Naive B cell (primary cell): ENCODE measurements at places on chromosomes 5 and 9. TPM values are rescaled to one million over a fixed set of nuclear protein-coding genes. Genes with fewer than 3 reads are reported as not detected.

Gene SSBP2
- 111 TPM for polyA plus RNA-seq

DNA sequence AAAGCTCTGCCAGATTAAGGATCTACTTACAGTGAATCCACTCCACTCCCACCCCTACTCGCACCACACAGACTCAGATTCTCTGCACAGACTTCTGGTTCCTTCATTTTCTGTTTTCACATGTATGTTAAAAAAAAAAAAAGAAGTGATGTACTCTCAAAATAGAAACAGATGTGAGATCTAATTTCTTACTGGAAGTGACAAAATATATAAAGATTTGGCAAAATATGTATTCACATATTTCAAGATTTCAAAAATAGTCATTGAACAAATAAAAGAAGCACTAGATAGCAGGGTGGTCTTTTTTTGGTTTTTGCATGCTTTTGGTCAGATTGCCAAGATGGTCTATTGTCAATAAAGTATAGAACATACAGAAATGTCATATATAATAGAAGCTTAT, 379.2 kb downstream of the TMEM167A start:
- no peaks in the 10 kb centered on the region for H3K4me1 ChIP-seq
- no peaks in the 10 kb centered on the region for H3K36me3 ChIP-seq
- no peak overlapping the region for H3K27ac ChIP-seq
- H3K27me3 ChIP-seq = no peaks in the 10 kb centered on the region

GRCh38 chr9:87520172-87520683, 22.6 kb downstream of the DAPK1 start:
- H3K27me3 ChIP-seq = peaks cover 39% of the 10 kb centered on the region
- no peaks in the 10 kb centered on the region for H3K36me3 ChIP-seq
- no peak overlapping the region for H3K27ac ChIP-seq
- peaks cover 16% of the 10 kb centered on the region for H3K4me1 ChIP-seq
- DNase-seq = no peak

Gene DRD1
- not detected for polyA plus RNA-seq

DNA sequence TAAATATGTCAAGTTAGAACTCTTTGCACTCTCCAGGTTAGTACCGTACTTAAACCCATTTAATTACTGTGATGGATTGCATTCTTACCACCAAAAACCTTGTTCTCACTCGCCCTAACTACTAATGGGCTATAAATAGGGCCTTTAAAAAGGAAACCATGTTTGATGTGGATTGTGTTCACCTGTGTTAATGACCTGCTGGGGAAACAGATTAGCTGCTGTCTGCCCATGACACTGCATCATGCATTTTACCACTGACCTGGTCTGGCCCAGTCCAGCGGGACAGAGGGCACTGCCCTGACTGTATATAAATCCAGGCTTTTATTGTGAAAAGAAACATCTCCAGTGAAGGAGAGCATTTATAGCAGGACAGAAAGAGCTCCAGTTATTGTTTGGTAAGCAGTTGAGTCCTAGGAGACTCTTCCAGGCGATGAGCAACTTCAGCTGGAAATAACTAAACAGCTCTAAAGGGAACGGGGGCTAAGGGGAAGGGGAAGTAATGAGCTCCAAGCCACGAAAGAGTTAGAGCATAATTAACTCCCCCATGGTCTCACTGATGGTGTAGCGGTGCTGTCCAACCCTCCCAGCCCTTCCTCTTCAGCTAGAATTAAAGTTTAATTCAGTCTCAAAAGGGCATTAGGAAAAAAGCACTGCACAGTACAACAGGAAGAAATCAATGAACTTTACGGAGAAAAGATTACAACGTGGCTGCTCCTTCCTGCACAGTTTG, 303.1 kb downstream of the ENC1 start:
- H3K36me3 ChIP-seq = no peaks in the 10 kb centered on the region
- no peaks in the 10 kb centered on the region for H3K4me1 ChIP-seq
- peaks cover 12% of the 10 kb centered on the region for H3K27me3 ChIP-seq

Gene SPINK6
- polyA plus RNA-seq = not detected

DNA sequence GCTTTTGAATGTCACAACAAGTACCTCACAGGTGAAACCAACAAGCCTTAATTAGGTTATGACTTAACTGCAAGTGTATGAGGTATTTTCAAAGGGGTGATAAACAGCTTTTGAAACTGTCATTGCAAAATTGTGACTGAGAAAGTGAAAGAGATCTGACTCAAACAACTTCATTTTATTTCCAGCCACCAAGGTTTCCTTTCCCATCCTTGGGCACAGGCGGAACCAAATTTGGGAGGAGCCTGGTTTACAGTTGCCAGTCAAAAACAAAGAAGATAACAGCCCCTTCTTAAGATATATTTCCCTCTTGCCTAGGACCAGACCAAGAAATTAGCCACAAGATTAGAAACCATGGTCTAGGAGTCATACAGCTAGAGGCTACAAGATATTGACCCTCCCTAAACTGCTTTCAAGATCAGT, 417.1 kb downstream of the CSNK1G3 start:
- no peaks in the 10 kb centered on the region for H3K36me3 ChIP-seq
- no peak for DNase-seq
- H3K4me1 ChIP-seq = no peaks in the 10 kb centered on the region
- H3K27ac ChIP-seq = no peak overlapping the region

DNA sequence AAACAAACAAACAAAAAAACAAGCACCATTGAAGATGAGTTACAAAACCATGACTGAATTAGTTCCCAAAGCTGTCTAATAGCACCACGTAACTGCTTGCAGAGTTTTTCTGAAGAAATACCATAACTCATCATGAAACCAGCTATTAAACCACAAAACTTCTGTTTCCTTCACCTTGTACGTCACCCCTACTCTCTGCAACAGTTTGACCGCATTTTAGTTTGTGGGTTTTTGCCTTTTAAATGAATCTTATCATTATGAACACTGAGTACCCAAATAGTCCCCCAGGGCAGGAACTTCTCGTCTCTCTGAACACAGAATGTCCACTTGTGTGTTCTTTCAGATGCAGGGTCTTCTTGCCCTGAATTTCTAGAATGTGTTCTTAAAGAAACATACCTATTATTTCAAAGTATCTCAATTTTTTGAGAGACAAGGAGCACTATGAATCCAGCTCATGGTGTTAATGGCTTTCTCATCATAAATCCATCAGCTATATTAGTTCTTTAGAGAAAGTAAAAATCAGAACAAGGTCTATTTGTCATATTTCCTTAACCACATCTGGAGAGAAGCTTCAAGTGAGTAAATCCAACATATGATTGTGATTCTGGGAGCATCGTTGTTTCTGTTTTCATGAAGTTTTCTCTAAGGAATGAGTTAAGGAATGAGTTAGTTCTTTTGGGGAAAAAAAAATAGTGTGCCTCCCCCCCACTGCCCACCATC, 210.6 kb downstream of the AUH start:
- peak; percentile 68 for DNase-seq
- no peaks in the 10 kb centered on the region for H3K36me3 ChIP-seq
- peak overlapping the region; percentile 54 for H3K27ac ChIP-seq
- H3K4me3 ChIP-seq = peak overlapping the region; percentile 68
- no peaks in the 10 kb centered on the region for H3K27me3 ChIP-seq

- no peaks in the 10 kb centered on the region for H3K27me3 ChIP-seq
- H3K27ac ChIP-seq = no peak overlapping the region
- H3K4me3 ChIP-seq = no peak overlapping the region
- no peak for DNase-seq
- H3K36me3 ChIP-seq = no peaks in the 10 kb centered on the region
Observed at GRCh38 chr5:81235287-81236072, 2.4 kb downstream of the CKMT2 start.

DNA sequence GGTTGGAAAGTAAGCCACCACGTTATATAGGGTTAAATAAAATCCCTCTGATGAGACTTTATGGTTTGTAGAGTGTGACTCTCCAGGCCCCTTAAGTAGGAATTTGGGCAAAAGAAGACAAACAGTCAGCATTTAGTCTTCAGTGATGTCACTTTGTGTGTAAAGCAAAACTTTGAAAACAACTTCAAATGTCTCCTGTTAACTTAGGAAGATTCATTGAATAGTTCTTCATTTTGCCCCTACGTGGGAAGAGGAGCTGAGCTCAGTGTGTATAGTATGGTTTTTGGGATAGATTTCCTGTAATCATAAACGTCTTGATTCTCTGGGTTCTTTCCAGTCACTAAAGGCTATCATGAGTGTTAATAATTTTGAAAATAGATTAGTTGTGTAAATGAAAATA, 101.3 kb downstream of the GADD45G start:
- DNase-seq = no peak
- no peaks in the 10 kb centered on the region for H3K27me3 ChIP-seq
- H3K4me1 ChIP-seq = peaks cover 20% of the 10 kb centered on the region
- H3K36me3 ChIP-seq = no peaks in the 10 kb centered on the region
- H3K4me3 ChIP-seq = no peak overlapping the region
- H3K27ac ChIP-seq = no peak overlapping the region

- no peak overlapping the region for H3K27ac ChIP-seq
- peaks cover 14% of the 10 kb centered on the region for H3K4me1 ChIP-seq
- H3K4me3 ChIP-seq = no peak overlapping the region
- no peak for DNase-seq
- H3K36me3 ChIP-seq = no peaks in the 10 kb centered on the region
- no peaks in the 10 kb centered on the region for H3K27me3 ChIP-seq
Observed at GRCh38 chr5:151664694-151665585, 21.8 kb downstream of the SPARC start.

DNA sequence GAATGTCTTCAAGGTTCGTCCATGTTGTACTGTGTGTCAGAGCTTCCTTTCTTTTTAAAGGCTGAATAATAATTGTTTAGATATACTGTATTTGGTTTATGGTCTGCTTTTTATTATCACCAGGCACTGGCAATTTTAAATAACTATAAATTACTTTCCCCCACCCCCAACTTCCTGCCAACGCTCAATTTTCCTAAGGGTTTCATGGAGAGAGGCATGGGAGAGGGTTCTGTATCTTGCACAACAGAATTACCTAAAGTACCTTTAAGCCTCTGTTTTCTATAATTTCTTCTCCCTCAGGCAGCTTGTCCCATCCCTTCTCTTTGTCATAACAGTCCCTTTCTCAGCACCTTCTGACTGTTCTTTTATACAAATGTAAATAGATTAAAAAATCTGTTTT, 10.4 kb downstream of the PSAT1 start:
- H3K36me3 ChIP-seq = no peaks in the 10 kb centered on the region
- DNase-seq = no peak
- H3K4me1 ChIP-seq = no peaks in the 10 kb centered on the region
- H3K4me3 ChIP-seq = no peak overlapping the region
- no peak overlapping the region for H3K27ac ChIP-seq
- no peaks in the 10 kb centered on the region for H3K27me3 ChIP-seq
